PC-3 (cell line): ENCODE measurements at places on chromosomes 13 and 19.

DNA sequence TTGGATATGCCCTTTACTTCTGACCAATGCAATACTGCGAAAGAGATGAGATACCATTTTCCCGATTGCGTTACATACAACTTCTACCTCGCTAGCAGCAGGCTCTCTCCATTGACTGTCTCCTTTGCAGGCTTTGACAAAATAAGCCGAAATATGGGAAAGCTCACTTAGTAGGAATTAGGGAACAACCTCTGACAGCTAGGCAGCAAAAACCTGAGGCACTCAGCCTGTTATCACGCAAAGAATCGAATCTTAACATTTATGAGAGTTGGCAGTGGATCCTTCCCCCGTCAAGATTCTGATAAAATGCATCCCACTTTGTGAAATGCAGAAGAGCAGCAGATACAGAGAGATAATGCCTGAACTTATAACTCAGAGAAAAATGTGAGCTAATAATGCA lies 1379.5 kb upstream of the PCDH9 start:
- H3K27ac ChIP-seq: no peak overlapping the region
- no peak overlapping the region for H3K4me3 ChIP-seq
- H3K4me1 ChIP-seq: no peaks in the 10 kb centered on the region
- DNase-seq: no peak
- H3K27me3 ChIP-seq: no peaks in the 10 kb centered on the region
- no peaks in the 10 kb centered on the region for H3K36me3 ChIP-seq

- no peak overlapping the region for H3K27ac ChIP-seq
- H3K4me1 ChIP-seq: peaks cover 14% of the 10 kb centered on the region
Measured at GRCh38 chr19:43599635-43600295, 3.4 kb downstream of the ZNF576 start.

GRCh38 chr13:87889254-87889653 lies 218.1 kb downstream of the SLITRK5 start:
- H3K27me3 ChIP-seq: no peaks in the 10 kb centered on the region
- H3K4me3 ChIP-seq: no peak overlapping the region
- DNase-seq: no peak
- no peaks in the 10 kb centered on the region for H3K36me3 ChIP-seq

- DNase-seq: no peak
- H3K4me1 ChIP-seq: peaks cover under 1% of the 10 kb centered on the region; the same call in 1 of the 2 replicates
- H3K27me3 ChIP-seq: no peaks in the 10 kb centered on the region
- H3K36me3 ChIP-seq: no peaks in the 10 kb centered on the region
- no peak overlapping the region for H3K4me3 ChIP-seq
- H3K27ac ChIP-seq: no peak overlapping the region
Measured at GRCh38 chr19:18269070-18269723, 5.1 kb downstream of the IQCN start.

- no peaks in the 10 kb centered on the region for H3K27me3 ChIP-seq
- H3K27ac ChIP-seq: peak overlapping the region; percentile 100
- H3K36me3 ChIP-seq: peaks cover 49% of the 10 kb centered on the region
- peak overlapping the region; percentile 42; the same call in 1 of the 2 replicates for H3K4me3 ChIP-seq
- H3K4me1 ChIP-seq: peaks cover 75% of the 10 kb centered on the region
- DNase-seq: peak; percentile 88
Measured at GRCh38 chr19:38684078-38684861, 36.8 kb downstream of the ACTN4 start.

DNA sequence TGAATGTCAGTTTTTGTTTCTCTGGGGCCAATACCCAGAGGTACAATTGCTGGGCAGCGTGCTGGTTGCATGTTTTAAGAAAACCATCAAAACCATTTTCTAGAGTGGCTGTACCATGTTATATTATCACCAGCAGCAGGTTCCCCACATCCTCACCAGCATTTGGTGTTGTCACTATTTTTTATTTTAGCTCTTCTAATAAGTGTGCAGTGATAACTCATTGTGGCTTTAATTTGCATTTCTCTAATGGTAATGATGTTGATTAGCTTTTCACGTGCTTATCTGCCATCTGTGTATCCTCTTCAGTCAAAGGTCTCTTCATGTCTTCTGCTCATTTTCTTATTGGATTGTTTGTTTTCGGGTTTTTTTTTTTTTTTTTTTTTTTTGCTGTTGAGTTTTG lies 21.9 kb downstream of the PAK4 start:
- H3K4me3 ChIP-seq: no peak overlapping the region
- no peak overlapping the region for H3K27ac ChIP-seq
- DNase-seq: no peak
- H3K4me1 ChIP-seq: no peaks in the 10 kb centered on the region

- no peak for DNase-seq
- H3K4me1 ChIP-seq: no peaks in the 10 kb centered on the region
- H3K27ac ChIP-seq: no peak overlapping the region
- H3K4me3 ChIP-seq: no peak overlapping the region
Measured at GRCh38 chr19:14052470-14052869, 9.4 kb downstream of the PALM3 start.

- no peaks in the 10 kb centered on the region for H3K27me3 ChIP-seq
- no peaks in the 10 kb centered on the region for H3K4me1 ChIP-seq
- no peak for DNase-seq
- no peak overlapping the region for H3K27ac ChIP-seq
- no peak overlapping the region for H3K4me3 ChIP-seq
- no peaks in the 10 kb centered on the region for H3K36me3 ChIP-seq
Measured at GRCh38 chr19:28027116-28027515, 1185.8 kb downstream of the UQCRFS1 start.

DNA sequence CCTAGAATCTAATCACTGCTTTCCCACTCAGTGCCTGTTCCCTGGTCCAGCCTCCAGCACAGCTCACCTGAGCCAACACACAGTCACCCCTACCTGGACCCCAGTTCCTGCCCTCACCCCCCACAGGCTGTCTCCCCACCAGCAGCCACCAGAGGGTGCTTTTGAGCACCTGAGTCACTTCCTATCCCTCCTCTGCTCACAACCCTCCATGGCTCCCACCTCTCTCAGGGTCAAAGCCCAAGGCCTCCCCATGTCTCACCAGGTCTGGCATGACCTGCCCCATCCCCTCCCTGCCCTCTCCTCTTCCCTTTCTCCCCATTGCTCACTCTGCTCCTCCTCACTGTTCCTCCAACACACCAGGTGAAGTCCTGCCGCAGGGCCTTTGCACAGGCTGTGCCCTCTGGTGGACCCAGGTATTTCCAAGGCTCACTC lies 7.1 kb upstream of the DPP9 start:
- no peaks in the 10 kb centered on the region for H3K36me3 ChIP-seq
- no peak overlapping the region for H3K4me3 ChIP-seq
- peak; percentile 53 for DNase-seq
- no peaks in the 10 kb centered on the region for H3K4me1 ChIP-seq
- no peak overlapping the region for H3K27ac ChIP-seq
